ENCODE measurements at places on chromosomes 1 and 21.
A peak's percentile ranks its signal among the peaks of the same experiment; 100 is the strongest.

DNA sequence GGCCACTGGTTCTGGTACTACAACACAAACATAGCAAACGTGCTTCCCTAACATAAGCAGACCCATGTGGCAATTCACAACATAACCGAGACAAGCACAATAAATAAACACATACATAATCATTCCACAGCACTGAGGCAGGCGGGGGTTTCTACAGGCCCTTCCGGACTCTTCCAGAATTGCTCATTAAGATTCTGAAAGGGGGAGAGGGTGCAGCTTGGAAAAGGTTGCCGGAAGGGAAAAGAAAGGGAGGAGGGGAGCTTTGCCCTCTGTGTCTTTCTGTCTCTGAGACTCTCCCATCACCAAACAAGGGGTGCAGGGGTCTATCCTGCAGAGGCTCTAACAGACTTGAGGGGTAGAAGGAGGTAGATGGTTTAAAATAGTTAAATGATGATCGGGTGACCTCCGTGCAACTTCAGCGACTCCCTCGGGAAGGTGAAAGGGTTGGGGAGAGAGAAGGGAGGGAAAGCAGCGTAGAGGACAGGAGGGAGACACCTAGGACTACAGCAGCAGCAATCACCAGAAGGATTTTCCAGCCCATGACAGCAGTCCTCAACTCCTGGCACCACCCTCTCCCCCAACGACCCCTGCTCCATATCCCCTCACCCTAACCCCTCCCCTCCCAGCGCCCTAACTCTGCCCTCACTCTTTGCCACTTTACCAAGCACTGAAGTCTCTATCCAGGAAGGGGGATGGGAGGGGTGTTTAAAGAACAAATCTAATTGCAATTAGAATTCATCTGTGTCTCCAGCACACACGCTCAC is 365.5 kb upstream of the ESRRG start:
- DNase-seq, result no peak

DNA sequence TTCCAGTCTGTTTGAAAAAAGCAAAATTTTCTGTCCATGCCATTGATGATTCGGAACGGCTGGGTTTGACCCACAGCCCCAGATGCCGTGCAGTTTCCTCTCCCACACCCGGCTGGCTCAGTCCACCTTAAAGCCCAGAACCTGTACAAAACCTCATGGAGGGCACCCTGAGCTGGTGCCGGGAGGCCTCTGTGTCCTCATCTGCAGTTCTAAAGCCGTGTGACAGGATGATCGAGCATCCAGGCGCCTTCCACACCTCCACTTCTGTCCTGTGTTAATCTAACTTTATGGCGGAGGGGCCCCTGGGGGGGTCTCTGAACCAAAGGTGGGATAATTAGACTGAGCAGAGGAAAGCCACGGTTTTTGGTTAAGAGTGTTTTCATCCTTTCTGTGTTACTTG is 49.6 kb downstream of the SLC37A1 start:
- no peak for DNase-seq

DNA sequence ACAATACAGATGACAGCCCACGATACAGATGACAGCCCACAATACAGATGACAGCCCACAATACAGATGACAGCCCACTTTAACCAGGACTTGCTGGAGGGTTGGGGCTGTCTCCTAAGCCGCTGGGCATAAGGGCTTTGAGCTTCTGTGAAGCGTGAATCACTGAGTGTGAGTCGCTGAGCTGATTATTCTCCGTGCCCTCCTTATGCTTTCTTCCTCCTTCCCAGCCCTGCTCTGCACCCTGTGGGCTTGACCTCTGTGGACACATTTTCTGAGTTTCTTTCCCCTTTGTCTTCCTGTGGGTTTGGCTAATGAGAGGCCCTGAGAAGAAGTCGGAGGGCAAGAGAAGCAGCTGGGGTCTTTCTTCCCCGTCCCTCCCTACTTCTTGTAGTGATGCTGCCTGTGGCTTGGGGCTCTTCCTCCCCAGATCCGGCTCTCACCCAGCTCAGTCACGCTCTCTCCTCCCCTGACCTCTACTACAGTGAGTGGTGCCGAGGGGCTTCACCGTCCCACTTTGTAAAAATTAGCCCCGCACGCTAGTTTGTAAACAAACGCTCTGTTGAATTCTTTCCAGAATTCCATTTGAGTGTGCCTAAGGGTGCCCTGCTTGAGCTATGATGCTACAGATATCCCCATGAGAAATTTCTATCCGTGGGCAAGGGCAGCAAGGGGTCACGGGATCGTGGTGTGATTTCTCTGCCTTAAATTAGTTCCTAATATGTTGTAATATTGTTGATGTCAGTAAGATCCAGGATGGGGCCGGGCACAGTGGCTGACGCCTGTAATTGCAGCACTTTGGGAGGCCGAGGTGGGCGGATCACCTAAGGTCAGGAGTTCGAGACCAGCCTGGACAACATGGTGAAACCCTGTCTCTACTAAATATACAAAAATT is 46.4 kb upstream of the SOD1 start:
- DNase-seq, result no peak

DNA sequence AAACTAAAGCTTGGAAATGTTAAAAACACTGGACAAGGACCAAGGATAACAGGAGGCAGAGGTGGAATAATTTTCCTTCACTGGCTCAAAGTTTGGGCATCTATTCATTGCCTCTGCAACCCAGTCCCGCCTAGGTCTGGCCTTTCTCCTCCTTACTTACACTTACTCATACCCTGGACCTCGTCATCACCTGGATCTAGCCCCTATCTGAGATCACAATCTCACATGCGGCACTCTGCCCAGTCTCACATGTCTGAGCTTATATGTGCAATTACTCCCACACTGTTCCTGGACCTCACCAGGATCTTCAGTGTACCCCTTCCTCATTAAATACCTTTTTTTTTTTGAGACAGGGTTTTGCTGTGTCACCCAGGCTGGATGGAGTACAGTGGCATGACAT is 37.6 kb downstream of the NVL start:
- DNase-seq, result no peak

GRCh38 chr1:10969267-10969970 is 43.0 kb upstream of the TARDBP start:
- DNase-seq, result no peak

DNA sequence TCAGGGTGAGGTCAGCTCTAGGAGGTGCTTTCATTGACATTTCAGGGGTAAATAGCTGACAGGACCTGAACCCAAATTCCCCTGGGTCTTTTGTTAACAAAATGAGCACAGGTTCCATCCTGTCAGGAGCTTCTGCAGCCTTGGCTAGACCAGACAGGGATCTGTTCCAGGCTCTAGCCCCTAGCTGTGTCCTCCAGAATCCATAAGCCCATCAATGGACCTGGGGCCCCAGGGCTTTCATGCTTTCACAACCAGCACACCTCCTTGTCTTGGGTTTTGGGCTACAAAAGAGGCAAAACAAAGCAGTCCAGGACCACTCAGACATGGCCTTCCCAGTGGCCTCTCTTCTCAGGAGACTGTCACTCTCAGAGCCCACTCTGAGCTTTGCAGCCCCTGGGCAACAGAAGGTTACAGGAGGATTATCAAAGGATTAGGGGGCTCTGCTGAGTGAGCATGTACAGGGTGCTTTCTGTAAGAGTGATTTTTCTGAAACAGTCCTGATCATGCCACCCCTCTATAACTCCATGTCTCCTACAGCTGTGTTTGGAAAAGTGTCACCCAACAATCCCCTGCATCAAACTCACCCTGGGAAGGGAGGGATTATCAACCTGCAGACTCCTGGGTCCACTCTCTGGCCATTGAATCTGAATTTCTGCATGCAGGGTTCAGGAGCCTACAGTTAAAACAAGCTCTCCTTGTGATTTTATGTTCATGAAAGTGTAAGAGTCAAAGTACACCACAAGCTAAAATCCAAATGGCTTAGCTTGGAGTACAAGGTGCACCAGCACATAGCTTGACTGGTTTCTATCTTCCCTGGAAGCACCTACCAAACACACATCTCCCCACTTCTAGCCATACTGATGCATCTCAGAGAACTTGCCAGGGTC is 67.7 kb upstream of the GCLM start:
- DNase-seq, result no peak

DNA sequence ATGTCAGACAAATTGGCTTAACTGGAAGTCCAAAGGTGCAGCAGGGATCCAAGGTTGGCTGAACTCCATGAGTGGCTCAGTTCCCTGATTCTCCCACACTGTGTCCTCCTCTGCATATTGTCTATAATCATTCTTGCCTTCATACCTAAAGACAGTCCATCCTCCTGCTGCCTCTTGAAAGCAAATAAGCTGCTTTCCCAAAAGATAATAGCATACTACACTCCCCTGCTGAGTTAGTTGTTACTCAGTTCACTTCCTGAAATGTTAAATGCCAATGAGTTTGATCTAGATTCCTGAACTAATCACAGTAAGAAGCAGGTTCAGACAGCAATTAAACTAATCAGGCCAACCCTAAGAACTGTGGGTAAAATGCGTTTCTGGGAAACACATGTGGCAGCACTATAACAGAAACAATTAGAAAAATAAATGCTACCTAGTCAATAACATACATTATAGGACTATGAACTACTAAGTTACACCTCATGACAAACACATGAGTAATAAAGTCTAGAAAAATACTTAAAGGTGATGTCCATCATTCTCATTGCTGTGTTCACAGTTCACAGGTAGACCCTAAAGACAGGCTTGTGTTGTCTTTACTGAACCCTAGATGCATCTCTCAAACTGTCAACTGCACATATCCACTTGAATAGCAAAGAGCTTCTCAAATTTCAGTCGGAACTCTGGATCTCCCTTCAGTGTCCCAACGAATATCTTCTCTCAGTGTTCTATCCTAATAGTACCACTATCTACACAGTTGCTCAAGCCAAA is 50.8 kb upstream of the BOLA1 start:
- DNase-seq, result no peak

GRCh38 chr1:46996659-46997281 is 26.7 kb upstream of the CYP4X1 start:
- no peak for DNase-seq

- DNase-seq, result no peak
These were observed 100.9 kb upstream of the HMGB4 start for GRCh38 chr1:33762962-33763361.

DNA sequence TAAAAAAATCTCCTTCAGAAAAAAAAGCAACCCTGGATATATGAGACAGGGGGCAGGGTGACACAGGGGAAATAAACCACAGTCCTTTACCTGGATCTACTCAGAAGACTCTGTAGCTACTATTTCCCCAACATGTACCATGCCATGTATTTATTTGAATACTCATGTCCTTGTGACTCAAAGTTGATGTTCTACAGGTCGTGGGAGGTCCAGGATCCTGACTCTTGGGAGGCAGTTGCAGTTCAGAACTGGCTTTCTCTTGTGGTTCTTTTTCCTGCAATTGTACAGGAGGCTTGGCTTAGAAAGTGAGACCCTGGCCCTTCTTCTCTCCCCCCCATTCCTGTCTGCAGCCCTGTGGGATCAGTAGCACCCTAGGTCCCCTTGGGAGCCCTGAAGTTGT is 5.8 kb upstream of the IL24 start:
- DNase-seq, result no peak

GRCh38 chr1:184322253-184322652 is 64.6 kb upstream of the C1orf21 start:
- no peak for DNase-seq

GRCh38 chr1:185804206-185804605 is 70.0 kb downstream of the HMCN1 start:
- no peak for DNase-seq

DNA sequence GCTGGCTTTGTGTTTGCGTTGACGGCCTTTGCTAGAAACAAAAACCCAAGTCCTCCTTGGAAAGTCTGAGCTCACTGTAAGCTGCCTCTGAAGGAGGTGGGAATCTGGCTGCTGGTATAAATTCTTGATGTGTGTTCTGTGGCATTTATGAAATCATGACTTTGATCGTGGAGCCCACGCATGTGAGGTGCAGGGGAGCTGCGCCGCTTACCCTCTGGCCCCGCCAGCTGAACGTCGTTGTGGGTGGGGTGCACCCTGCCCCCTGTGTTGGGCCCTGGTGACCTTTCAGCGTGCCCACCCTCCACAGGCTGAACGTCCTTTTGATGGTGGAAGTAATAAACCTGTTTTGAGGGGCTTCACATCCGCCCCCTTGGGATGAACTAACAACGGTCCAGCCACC is 21.2 kb upstream of the DIP2A start:
- no peak for DNase-seq

GRCh38 chr1:100775483-100775882 is 55.9 kb downstream of the VCAM1 start:
- no peak for DNase-seq

DNA sequence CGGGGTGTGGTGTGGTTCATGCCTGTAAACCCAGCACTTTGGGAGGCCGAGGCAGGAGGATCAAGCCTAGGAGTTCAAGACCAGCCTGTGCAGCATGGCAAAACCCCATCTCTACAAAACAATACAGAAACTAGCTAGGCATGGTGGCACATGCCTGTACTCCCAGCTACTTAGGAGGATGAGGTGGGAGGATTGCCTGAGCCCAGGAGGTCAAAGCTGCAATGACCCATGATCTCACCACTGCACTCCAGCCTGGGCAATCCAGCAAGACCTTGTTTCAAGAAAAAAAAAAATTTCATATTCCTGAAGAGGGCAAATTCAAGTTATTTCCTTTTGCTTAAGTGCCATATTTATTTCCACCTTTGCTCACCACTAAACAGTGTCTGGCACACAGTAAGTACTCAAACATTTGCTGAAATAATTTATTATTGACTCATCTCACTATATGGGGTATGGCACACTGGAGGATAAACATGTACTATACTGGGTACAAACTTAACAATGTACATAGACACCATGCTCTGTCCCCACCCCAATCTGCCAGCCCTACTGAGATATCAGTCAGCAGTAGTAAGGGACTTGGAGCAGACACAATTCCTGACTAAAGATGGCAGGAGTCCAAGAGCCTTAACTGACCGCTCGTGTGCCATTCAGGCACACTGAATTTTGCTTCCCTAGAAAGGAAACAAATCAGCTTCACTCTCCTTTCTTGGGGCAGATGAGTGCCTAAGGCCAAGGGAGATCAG is 15.5 kb downstream of the MEAF6 start:
- peak; percentile 66 for DNase-seq

GRCh38 chr1:167110586-167110985 is 16.7 kb downstream of the STYXL2 start:
- DNase-seq, result no peak

- DNase-seq, result no peak
These were observed 40.6 kb downstream of the STUM start for GRCh38 chr1:226589008-226589733.

GRCh38 chr21:41932576-41933312 is 21.1 kb downstream of the C2CD2 start:
- DNase-seq, result no peak

DNA sequence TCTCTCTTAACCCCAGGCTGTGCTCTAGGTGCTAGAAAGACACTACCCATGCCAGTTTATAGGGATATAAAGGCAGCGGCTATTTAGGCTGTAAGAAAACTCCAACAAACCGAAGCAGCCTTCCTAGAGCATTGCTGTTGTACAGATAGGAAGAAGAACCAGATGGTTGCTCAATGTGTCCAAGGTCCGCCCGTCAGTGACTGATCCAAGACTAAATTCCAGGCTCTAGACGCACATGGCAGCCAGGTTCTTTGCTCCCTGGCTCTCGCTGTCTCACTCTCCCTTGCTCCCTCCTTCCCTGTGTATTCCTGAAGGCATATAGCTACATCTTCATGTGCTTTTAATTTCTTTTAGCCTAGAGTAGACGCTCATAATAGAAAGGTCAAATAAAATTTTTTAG is 303.4 kb downstream of the KIF26B start:
- DNase-seq, result no peak

Data from A549 (cell line).